ENCODE measurements at places on chromosomes 12 and 14.

DNA sequence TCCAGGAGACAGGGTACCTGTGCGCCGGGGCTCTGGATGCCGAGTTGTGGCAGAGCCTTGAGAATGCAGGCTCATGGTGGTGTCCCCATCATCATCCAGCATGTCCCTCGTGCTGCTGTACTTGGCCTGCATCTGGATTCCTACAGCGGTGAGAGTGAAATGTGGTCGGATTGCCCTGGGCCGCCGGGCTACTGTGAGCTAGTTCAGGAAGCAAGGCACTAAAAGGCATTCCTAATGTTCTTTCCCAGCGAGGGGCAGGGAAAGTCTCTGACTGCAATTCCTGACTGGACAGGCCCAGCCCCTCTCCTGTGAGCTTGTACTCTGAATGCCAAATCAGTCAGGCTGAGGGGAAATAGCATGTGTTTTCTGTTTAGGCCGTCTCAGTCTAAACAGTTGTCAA, at the start of gene CLEC1A:
TSS of gene CLEC1A (minus strand) at position 195 of the 400 bp plus-strand sequence. CDS start at position 132, 63 bp downstream.
- no peak for DNase-seq

- no peak for DNase-seq
These were observed 18.1 kb upstream of the NEK9 start for GRCh38 chr14:75144944-75145343.

GRCh38 chr12:60822580-60822979, 1226.8 kb downstream of the SLC16A7 start:
- no peak for DNase-seq

DNA sequence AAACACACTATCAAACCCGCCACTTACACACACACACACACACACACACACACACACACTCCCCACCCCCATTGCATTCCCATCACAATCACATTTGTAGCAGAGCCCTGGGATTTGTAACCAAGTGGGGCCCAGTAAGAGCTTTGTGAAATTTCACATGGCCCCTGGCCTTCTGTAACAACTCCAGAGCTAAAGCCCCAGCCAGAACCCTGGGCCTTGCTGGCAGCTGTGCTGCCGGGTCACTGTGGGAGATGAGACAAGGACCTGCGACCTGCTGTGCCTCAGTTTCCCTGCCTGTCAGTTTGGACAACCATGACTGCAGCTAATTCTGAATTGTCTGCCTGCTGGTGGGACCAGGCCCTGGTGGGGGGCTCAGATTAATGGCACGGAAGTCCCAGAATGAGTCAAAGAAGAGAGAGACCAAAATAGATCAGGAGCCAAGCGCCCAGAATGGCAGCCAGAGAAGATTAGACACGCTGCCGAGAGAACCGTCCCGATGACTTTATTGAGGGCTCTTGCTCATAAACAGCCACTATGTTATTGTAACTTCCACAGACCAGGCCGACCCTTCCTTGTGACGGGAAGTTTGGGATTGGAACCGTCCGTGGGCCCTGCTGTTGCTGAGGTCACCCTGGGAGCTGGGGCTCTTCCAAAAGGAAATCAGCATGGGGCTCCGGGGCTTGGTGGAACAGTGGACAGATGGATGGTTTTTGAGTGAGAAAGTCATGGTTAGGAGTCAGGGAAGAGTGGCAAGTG, 123.1 kb downstream of the ZFP36L1 start:
- no peak for DNase-seq

GRCh38 chr14:68788275-68788995, 4.4 kb downstream of the ZFP36L1 start:
- DNase-seq: no peak

GRCh38 chr14:59882957-59883356, 12.4 kb upstream of the RTN1 start:
- DNase-seq: no peak

- DNase-seq: no peak
These were observed 248.7 kb downstream of the SPTSSA start for GRCh38 chr14:34213332-34213731.

DNA sequence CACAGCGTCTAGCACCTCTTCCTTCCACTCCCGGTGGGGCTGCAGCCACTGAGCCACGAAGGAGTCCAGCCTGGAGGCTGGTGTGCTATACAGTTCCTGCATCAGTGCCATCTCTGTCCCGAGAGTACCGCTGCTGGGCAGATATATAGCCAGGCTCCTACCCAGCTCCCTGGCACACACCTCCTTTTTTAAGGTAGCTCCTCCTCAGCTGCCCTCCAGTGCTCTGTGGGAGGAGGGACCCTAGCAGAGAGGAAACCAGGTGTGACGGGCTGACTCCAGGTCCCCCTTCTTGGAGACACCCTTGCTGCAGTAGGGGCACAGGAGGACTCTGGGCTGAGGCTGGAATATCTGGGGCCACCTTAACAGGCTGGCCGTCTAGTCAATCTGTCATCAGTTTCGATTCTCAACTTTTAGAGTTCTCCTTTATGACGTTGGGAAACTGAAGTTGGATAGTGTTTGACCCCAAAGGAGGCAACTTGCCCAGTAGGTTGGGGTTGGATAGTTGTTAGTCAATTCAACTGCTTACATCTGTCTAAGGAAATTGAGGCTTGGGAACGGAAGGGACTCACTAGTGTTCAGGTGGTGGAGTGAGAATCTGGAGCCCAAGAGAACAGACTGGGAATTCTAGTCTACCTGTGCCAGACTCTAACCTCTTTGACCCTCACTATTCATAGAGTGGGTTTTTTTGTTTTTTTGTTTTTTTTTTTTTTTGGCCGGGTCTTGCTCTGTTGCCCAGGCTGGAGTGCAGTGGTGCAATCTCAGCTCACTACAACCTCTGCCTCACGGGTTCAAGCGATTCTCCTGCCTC, at the start of gene OASL:
TSS of gene OASL (minus strand) at position 386 of the 808 bp plus-strand sequence. CDS start at position 111, 275 bp downstream.
- DNase-seq: peak; percentile 51

- DNase-seq: no peak
These were observed 403.2 kb upstream of the SEL1L start for GRCh38 chr14:81936902-81937301.

- no peak for DNase-seq
These were observed 36.4 kb upstream of the FBRSL1 start for GRCh38 chr12:132453361-132454192.

- no peak for DNase-seq
These were observed 172.8 kb downstream of the KTN1 start for GRCh38 chr14:55752580-55753390.

GRCh38 chr12:9810671-9811070, 16.6 kb upstream of the KLRF1 start:
- DNase-seq: no peak

DNA sequence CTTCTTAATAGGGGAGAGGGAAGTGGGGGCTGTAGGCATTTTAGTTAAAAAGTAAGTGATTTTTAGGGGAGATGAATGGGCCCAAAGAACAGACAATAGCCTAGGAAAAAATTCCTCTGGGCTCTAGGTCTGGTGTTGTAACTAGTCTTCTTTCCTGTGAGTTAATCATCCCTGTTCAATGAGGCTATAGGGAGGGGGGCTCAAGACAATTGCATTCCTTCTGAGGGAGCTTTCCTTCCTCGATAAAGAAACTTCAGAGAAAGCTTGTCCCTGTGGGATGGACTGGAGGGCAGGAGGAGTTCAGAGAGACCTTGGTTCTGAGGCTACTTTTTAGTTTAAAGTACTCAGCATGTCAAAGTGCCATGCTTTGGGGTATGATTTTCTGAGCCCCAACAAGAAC, 127.2 kb downstream of the BBS10 start:
- DNase-seq: no peak

DNA sequence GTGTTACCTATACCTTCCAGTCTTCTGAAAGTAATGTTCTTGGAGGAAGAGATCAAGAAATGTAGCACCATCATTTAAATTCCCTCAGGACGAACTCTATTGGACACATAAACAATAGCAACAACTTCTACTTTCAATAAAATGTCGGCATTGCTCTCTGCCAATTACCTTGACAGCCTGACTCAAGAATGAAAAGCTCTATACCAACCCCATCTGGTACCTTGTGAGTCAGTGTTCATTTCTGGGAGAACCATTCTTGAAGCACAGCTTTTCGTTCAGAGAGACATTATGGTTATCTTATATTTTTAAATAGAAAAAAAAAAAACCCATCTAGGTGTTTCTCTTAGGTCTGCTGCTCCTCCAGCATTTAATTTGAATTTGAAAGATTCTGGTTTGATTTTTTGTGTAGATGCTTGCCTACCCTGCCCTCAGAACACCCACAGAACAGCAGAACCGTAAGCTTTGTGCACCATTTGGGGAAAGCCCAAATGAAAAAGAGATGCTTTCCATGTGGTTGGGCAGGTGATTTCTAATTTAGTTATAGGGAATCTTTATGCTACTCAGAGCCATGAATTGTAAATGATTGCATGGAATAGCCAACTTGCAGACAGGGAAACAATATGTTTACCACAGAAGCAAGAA, 156.0 kb downstream of the SAMD4A start:
- DNase-seq: no peak

GRCh38 chr14:99166506-99166905, 105.5 kb downstream of the BCL11B start:
- DNase-seq: no peak

GRCh38 chr12:3313675-3314663, 177.0 kb upstream of the PRMT8 start:
- peak; percentile 22 for DNase-seq

DNA sequence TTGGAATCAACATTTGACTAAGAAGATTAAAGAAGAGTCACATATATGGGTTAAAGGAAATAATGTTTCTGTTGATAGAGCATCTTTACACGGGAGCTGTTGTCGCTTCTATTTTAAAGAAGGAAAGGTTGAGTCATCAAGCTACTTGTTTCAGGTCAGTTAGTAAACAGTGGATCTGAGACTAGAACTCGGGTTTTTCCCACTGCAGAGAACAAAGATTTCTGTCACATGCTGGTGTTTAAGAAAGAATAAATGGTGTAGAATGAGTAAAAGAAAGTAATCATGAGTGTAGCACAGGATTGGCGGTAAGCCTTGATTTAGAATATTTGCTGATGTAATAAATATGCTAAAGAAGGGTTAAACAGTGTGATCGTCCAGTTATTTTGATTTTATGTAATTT, 455.5 kb downstream of the AEBP2 start:
- DNase-seq: no peak

DNA sequence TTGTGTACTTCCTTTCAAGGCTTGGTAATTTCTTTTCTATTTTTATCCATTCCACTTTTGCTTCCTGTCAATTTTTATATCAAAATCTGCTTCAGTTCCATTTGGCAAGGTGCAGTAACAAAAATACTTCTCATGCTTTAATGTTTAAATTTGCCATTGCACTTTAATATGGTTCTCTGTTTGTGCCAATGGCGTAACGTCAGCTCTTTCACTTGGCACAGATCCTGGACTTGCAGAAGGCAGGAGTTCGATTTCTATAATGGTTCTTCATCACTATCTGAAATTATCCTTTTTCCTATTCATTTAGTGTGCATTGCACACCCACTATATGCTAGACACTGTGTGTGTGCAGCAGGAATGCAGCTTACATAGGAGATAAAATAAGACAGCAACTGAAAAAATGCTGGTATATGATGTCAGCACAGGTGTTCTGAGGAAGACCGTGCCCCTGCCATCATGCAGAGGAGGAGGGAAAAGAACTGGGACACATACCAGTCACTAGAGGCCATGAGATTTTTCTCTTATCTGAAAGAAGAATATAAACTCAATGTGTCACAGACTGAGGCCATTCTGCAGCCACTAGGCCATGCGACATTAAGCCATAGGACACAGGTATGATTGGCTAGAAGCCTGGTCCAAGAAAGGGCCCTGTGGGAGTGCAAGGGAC, 298.2 kb downstream of the RPAP3 start:
- no peak for DNase-seq

GRCh38 chr12:112382866-112383265, 635 bp upstream of the HECTD4 start:
- DNase-seq: no peak

GRCh38 chr14:99225436-99226203, 46.4 kb downstream of the BCL11B start:
- DNase-seq: no peak

DNA sequence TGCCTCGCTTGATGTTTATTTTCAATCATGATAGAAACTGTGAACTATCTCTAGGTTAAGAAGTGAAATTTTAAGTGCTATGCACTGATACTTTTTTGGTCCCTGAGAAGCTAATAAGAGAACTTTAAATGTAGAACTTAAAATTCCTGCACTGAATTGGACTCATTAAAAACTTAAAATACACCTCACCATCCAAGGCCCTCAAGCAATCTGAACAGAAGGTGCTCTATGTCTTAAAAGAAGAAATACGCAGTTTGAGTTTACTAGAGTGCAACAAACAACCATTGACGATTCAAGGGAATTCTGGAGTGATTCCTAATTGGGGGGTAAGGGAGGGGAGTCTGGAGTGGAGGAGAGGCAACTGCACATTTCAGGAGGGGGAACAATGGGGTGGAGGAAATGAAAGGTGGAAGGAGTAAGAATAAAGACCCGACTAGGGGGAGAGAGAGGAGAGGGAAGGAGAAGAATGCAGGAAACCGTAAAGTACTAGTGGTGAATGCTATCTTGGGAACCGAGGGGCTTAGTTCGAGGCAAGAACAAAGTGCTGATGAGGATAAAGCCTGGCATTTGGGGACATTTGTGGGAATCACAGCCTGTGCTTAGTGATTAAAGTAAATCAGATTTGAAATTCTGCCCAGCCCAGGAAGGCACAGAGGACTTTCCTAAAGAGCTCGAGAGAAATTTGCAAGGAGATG, 389.7 kb downstream of the AACS start:
- DNase-seq: no peak

GRCh38 chr12:14260011-14260993, 105.2 kb upstream of the ATF7IP start:
- no peak for DNase-seq

DNA sequence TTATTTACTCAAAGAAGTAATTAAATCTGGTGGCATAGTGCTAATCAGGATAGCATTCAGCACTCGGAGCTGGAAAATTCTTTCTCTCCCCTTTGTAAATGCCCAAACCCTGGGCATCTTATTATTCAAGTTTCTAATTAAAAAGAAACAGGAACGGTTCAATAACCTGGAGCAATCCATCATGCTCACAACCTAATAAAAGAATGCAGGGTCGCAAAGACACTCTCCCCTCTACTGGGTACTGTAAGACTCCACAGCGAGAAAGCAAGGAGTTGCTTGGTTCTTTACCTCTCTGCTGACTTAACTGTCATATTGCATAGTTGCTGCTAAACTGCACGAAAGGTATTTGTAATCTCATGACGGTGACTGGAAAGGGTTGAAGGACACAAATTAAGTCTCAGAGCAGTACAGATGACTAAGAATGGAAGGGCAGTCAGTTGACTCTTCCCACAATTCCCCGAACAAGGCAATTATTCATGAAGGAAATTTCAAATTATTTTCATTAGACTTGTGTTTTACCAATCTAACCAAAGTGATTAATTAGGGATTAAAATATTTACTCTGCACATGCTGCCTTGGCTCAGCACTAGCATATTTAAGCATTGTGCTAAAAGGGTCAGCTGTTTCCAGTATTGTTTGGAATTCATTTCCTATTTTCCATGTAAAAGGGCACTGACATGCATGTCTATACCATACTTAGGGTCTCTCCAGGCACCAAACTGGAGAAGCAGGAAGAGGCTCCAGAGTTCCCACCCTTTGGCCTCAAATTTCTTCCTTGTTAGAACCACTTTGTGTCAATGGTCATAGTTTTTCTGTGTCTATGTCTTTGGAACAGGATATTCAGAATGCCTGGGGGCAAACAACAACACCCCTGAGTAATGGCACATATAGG, 182.2 kb downstream of the EXOC5 start:
- DNase-seq: no peak

GRCh38 chr14:69798339-69798735, 1.3 kb upstream of the SLC10A1 start:
- DNase-seq: no peak

- DNase-seq: no peak
These were observed 381.0 kb downstream of the NOVA1 start for GRCh38 chr14:26216786-26217185.
